ENCODE measurements at places on chromosomes 5 and 9. TPM values are rescaled to one million over a fixed set of nuclear protein-coding genes. Genes with fewer than 3 reads are reported as not detected.
A peak's percentile ranks its signal among the peaks of the same experiment; 100 is the strongest.

Gene FANCC
- 27.0 TPM for total RNA-seq

Gene TLX3
- total RNA-seq, result not detected

Gene C9orf153
- total RNA-seq, result not detected

Gene P4HA2
- total RNA-seq, result 15.9 TPM

Gene PCDHB14
- 7.4 TPM for total RNA-seq

Gene COL23A1
- total RNA-seq, result not detected

Gene SLC44A1
- 41.4 TPM for total RNA-seq

Gene OLFM1
- total RNA-seq, result 4.0 TPM

DNA sequence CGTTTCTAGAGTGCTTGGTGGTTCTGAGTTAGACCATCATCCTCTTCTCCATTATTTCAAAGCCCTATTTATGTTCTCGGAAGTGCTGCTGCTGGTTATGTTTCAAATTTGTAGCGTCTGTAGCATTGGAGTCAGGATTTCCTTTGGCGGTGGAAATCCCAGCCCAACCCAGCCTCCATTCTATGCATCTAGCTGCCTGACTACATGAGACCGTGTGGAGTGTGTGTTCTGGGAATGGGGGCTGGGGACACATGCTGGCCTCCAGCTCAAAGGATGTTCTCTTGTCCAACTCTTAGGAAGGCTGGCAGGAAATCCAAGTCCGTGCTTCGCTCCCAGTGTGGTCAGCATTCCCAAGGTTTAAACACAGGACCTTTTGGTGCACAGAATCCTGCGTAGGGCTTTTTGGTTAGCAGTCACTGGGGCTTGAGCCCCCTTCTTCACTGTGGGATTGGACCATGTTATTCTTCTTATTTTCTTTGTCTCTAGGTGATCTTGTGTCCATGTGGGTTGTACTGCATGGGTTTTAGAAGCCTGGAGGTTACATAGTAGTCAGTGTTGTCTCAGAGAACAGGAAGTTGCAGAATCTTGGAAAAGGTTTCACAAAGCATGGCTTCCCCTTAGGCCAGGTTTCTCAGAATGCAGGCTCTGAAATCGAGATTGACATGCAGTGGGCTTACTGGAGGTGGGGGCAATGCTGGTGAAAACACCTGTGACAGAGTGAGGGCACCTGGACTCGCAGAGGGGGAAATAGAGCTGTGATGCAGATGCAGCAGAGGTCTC is 132.2 kb downstream of the ARHGAP26 start:
- DNase-seq, result no peak

GRCh38 chr5:175472378-175472777 is 6.0 kb upstream of the SFXN1 start:
- DNase-seq, result no peak

DNA sequence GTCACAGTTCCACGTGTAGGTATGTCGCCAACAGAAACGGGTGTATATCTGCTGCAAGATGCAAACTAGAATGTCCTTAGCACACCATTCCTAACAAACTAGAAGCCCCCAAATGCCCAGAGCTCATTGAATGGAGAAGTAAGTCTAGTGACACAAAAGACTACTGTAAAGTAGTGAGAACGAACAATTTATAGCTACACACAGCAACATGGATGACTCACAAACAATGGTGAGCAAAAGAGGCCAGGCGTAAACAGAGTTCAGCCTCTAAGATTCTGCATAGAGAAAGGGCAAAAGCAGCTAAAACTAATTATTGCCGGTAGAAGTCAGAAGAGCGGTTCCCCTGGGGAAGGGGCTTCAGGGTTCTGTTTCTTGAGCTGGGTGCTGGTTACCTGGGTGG is 74.7 kb downstream of the AMBP start:
- DNase-seq, result no peak

DNA sequence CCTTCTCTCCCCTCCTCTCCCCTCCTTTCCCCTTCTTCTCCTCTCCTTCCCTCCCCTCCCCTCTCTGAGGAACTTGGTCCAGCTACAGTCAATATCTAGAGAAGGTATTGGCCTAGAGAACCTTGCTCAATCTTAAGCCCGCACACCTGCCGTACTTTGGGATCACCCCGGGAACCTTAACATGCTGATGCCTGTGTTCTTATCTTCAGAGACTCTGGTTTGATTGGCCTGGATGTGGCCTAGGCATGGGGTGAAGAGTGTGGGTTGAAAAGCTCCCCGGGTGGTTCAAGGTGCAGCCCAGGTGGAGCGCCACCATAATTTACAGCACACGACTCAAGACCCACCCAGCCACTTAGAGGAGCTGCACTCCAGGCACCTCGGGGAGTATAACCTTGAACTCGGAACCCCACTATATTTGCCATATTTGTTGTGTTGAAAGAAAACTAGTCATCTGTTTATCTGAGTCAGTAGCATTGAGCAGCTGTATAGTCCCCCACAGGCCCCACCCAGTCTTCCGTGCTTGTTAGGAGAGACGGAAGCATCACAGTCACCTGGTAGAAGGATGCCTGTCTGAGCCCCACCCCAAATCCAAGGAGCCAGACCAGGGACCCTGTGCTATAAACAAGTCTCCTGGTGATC is 14.4 kb upstream of the PHF19 start:
- DNase-seq, result no peak

- peak; percentile 85 for DNase-seq
Observed at GRCh38 chr5:147332658-147333057, 97.8 kb downstream of the STK32A start.

DNA sequence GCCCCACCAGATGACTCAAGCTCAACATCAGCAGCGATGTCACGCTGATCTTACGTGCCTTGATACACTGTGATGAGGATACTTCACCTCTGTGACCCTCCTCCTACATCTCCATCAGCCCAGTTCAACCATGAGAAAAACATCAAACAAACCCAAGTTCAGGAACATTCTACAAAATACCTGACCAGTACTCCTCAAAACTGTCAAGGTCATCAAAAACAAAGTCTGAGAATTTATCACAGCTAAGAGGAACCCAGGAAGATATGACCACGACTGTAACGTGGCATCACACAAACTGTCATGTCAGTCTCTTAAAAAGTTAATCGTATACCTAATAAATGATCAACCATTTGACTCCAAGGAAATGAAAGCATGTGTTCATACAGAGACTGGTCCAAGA is 90.8 kb downstream of the COL23A1 start:
- no peak for DNase-seq

DNA sequence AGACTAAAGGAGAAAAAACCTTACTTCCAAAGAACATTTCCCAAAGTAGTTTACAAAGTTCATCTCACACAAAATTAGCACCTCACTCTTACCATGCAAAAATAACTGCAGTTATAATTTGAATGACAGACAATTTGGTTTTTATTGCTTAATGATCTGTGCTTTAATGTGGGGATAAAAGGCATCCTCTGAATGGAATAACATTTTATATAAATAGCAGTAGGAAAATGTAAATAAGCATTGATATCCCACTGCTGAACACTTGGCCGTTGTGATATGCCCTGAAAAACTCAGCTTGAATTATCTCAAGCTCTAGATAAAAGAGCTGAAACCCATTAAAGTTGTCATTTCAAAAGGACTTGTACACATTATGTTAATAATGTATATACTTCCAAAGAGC is 93.2 kb downstream of the OSMR start:
- no peak for DNase-seq

DNA sequence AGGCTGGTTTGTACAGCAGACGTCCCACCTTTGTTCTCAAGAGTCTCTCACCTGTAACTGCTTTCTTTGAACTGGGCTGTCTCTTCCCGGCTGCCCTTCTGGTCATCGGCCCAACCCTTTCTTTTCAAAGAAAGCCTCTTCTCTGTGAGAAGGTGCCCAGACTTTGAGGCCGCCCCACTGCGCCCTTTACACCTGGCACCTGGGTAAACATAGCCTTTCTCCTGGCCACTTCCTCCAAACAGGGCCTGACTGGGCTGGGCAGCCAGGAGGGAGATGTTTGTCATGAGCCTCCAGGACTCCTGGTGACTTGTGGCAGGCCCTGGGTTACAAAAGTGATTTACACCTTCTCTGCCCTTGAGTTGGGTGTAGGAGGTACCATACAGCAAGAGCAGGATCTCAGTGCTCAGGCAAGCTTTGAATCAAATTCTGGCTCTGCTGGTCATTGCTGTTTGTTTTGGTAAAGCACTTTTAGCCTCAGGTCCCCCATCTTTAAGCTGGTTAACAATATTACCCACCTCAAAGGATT is 127.2 kb upstream of the CXCL14 start:
- no peak for DNase-seq

- peak; percentile 57 for DNase-seq
Observed at GRCh38 chr5:55601204-55601618, 66.4 kb upstream of the PLPP1 start.

DNA sequence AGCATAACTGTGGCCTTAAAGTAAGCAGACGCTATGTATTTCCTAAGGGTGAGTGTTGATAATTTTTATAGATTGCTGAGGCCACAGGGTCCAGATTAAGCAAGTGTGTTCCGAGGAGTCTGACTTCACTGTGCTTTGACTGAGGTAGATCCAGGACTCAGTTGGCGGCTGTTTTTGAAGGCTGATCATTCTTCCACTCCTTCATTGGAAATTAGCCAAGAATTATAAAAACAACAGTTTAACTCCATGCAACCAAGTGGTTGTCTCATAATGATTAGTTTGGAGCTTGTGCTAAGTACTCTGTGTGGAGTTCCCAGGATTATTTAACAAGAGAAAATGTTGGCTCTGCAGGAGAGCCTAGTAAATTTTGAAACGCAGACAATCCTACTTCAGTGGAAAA is 19.1 kb downstream of the IQGAP2 start:
- no peak for DNase-seq

- no peak for DNase-seq
Observed at GRCh38 chr5:9655641-9656040, 25.5 kb upstream of the TAS2R1 start.

DNA sequence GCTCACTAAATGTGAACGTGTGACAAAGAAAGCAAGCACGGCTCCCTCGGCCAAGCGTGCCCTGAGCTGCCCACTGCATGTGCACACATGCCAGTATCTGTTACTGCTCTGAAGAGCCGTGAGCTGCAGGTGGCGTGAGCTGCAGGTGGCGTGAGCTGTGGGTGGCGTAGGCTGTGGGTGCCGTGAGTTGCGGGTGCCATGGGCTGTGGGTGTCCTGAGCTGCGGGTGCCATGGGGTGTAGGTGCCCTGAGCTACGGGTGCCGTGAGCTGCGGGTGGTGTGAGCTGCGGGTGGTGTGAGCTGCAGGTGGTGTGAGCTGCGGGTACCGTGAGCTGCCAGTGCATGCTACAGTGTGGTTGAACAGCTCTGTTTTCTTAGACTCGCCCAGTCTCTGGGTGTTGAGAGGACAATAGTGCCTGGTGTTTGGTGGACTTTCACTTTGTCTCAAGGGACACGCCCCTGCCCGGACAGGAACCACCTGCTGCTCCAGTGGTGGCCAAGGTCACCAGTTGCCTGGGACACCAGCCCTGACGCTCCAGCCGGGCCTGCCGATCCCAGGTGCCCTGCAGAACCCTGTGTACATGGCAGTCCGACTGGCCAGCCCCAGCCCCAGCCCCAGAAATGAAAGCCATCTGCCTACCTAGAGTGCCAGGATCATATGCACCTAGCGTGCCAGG is 6.7 kb downstream of the CCDC187 start:
- DNase-seq, result no peak

DNA sequence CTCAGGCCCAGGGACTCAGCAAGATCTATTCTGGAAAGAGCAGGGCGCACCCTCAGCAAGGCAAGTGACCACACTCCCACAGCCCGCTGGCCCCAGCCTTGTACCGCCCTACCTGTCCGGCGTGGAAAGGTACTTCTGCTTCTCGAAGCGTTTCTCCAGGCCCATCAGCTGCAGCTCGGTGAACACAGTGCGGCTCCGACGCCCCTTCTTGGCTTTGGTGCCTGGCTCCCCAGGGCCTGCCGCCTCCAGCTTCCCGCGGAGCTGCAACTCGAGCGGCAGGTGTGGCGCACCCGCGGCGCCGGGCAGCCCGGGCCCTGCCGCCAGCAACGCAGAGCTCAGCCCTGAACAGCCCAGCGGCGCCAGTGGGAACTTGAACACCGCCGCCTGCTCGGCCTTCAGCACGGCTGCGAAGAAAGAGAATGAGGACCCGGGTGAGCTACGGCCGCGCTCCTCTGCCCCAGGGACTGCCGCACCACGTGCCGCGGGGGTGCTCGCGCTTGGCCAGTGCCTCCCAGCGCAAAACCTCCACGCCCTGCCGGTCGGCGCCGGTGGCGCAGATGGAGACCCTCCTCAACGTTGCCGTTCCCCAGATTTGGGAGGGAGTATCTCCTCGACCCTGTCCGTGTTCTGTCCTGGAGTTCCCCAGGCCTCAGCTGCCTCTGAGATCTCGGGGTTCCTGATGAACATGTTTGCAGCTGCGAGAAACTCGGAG is 2.2 kb downstream of the BARX1 start:
- DNase-seq, result peak; percentile 66

- DNase-seq, result peak; percentile 52
Observed at GRCh38 chr9:88971131-88971960, 19.9 kb upstream of the S1PR3 start.

GRCh38 chr9:91896513-91897121 is 53.4 kb downstream of the ROR2 start:
- peak; percentile 58 for DNase-seq

- DNase-seq, result peak; percentile 31
Observed at GRCh38 chr5:61010467-61011454, 65.8 kb downstream of the NDUFAF2 start.

DNA sequence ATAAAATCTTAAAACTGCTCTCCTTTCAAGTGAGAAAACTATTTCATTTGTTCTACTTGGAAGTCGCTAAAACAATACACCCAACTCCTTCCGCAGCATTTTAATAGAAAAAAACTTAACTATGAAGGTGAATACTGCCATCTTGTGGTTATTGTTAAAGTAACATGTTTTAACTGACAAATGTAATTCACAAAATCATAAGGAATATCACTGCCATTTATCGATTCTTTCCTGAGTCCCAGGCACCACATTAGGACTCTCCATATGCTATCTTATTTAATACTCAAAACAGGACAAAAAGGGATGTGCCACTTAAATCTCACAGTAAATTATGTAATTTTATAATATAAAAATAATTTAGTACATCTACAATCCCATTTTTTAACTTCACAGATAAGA is 130.5 kb upstream of the ITGA1 start:
- DNase-seq, result peak; percentile 60

GRCh38 chr5:172550996-172551395 is 90.1 kb upstream of the NEURL1B start:
- no peak for DNase-seq

GRCh38 chr9:115972843-115973595 is 180.6 kb upstream of the PAPPA start:
- DNase-seq, result no peak

GRCh38 chr5:97455996-97456395 is 272.9 kb upstream of the RIOK2 start:
- no peak for DNase-seq

DNA sequence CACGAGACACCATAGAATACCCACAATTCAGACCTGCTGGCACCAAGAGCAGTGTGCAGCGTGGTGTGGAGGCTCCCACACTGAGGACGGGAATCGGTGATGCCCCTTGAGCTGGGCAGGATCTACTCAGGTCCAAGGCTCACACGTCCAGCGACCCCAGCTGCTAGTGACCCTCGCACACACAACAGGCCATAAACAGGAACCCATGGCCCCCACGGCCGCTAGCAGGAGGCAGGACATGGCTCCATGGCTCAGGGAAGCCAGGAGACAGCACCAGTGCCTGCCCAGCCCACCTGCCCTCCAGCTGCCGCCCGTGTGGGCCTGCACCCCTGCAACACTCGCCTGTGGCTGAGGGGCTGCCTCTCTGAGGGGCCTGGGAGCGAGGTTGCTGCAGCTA is 43.4 kb upstream of the SLC9A3 start:
- no peak for DNase-seq

- DNase-seq, result no peak
Observed at GRCh38 chr5:108655750-108656450, 91.8 kb upstream of the FER start.

- no peak for DNase-seq
Observed at GRCh38 chr9:88776717-88777497, 214.4 kb upstream of the S1PR3 start.
